ENCODE measurements at places on chromosomes 12 and 14.

DNA sequence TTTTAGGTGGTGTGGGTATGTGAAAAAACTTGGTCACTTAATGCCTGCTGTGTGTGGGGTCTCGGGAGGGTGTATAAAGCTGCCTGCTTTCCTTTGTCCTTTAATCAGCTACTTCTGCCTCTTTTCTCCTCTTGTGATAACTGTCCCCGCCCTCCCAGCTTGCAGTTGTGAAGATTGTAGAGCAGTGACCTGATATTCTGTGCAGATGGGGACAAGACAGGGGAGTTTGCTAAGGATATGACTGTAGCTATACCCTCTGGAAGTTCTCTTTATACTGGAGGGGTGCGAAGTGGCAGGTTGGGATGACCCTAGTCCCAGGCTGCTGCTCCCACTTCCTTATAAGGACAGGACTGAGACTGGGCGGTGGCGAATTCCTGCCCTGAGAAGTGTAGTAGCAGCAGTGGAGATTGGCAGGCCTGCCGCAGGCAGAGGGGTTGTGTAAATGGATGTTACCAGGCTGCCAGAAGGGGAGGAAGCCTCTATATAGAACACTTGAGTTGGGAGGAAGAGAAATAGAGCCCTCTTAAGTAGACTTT is 835 bp downstream of the MYL6 start:
- DNase-seq: peak; percentile 20

DNA sequence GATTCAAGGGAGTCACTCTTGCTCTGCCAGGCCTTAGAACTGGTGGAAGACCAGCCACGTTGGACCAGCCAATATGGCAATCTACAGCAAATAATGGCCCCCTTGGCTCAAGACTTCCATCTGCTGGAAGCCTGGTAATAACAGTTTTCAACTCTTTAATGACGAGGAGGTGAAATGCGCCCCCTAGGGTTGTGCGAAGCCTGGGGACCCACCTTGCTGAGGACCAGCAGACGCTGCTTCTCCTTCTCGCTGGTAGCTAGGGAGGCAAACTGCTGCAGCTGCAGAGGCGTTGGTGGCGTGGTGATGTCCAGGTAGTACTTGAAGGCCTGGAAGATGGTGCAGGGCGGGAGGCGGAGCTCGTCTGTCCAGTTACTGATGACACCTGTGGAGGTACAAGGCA is 41.5 kb upstream of the FBXO21 start:
- no peak for DNase-seq

DNA sequence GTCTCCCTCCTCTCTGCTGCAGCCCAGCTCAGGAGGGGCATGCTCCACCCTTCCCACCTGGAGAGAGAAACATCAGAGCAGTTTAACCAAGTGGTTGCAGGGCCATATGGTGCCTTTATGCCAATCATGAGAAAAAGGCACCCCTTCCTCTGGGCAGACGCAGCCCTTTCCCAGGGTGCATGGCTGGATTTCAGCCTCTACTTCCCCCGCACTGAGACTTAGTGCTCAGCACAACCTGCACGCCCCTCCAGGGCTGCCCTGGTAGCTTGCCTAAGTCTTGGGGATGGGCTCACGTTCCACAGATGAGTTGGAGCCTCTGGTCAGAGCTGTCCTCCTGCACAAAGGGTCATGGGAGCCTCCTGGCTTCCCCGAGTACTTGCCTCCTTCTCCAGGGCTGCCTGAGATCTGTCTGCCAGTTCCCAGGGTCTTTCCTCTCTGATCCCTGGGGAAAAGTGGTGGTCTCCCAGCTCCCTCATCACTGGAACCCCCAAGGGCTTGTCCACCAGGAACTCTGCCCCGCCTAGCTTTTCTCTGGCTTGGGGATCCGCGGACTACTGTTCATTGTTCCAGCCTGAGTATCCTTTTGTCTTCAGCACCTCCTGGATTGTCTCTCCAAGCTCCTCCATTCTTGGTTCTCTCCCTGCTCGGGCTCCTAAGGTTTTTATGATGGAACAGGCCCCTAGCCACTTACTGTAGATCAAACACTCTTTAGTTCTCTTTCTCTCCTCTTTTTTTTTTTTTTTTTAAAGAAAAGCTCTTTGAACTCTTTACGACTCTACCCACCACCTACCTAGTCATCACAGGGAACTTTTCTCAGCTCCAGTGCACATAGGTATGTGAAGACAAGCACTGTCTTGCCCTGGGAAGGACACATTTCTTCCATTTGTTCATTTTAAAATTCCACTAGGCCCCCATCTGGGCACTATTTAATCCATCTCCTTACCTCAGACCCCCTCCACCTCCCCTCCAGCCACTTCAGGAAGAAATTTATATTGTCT is 6.1 kb upstream of the KRT74 start:
- DNase-seq: no peak

- DNase-seq: no peak
Measured at GRCh38 chr14:40417777-40418401, 985.7 kb upstream of the FBXO33 start.

GRCh38 chr14:34912182-34912581 is 37.0 kb upstream of the BAZ1A start:
- no peak for DNase-seq

GRCh38 chr12:125467363-125467762 is 402.1 kb downstream of the AACS start:
- DNase-seq: no peak

GRCh38 chr14:59398841-59399240 is 66.3 kb downstream of the GPR135 start:
- no peak for DNase-seq

DNA sequence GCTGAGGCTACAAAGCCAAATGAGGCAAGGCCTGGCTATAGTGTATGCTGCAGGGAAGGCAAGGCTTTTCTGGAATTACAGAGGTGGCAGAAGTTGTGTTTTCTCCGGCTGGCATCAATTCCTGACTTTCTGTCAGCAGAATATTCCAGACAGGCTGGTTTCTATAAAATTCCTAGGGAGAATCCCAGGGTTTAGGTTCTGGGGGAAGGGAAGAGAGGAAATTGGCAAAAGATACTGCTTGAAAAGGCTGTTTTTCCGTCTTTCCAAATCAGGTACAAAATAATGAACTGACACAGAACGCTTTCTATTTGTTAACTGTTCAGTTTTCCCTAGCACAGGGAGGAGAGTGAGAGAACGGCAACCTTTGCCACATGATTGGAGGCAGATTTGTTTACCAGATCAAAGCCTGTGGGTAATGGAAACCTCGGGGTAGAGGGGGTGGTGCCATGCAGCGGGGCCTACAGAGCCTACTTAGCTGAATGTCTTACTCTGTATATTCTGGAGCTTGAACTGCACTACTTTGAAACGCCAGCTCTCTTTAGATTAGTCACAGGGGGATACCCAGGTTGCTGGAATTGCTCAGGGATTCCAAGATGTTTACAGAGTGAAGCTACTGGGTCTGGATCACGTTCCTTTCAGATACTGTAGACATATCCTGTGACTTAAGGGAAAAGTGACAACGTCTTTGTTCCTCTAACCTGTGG is 65.8 kb upstream of the DACT1 start:
- DNase-seq: peak; percentile 17

GRCh38 chr14:33452995-33453394 is 497.9 kb downstream of the EGLN3 start:
- no peak for DNase-seq

GRCh38 chr14:102848830-102849525 is 71.7 kb downstream of the TRAF3 start:
- DNase-seq: no peak
